Cortex of kidney (tissue), 1 donor: ENCODE measurements at places on chromosomes 2 and 18.

DNA sequence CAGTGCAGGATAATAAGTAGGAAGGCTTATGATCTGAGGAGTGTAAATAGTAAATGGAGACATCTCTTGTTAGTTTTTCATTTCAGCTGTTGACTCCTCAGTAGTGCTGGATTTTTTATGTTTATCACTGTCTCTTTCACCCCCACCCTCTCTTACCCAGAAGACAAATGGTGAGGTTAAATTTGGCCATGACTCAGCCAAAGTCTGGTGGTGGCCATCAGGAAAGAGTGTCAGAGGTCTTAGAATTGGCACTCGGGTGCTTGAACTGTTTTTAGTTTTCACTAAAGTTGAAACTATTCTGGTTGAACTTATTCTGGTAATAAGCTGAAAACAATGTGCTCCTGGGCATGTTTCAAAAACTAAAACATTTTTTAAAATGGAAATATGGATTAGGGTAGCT lies 123.3 kb downstream of the FHOD3 start:
- no peak for DNase-seq

DNA sequence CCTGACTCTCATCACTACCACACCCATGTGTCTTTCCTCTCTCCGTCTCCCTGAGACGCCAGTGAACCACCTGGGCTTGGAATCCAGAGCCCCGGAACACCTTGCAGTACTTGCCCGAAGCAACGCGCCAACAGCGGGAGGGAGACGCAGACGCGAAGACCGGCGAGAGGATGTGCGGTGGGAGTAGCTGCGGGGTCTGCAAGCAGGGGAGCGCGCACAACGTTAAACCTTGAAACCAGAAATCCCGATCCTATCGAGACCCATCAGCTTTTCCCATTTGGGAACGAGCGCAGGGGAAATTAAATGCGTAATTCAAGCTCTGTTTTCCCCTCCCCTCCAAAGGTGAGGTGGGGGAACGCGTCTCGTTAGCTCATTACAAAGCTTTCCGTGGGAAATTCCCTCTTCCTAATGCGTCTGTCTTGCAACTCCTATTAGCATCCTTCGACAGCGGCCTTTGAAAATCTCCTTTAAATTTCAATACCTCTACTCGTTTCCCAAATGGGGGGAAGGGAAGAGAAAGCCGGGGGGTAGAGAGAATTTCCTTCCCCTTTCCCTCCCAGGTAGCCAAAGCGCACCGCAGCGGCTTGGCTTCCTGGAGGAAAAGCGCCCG lies 421 bp upstream of the CNTNAP5 start:
- no peak for DNase-seq

DNA sequence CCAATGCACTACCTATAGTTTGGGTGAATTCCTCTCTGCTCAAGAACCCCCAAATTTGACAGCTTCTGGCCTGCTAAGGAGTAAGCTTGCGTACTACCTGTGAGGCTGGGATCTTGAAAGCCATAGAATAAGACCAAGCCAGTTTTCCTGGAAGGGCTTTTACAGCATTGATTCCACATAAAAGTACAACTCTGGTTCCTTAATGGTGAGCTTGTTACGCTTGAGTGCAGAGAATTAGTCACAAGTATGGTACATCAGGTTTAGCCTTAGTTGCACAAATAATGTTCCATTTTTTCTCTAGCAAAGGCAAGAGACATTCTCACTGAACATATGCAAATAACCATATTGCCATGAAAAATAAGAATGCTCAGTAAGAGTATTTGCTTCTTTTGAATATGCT lies 39.1 kb upstream of the STK39 start:
- no peak for DNase-seq

GRCh38 chr2:42214669-42215068 lies 45.5 kb downstream of the EML4 start:
- no peak for DNase-seq

DNA sequence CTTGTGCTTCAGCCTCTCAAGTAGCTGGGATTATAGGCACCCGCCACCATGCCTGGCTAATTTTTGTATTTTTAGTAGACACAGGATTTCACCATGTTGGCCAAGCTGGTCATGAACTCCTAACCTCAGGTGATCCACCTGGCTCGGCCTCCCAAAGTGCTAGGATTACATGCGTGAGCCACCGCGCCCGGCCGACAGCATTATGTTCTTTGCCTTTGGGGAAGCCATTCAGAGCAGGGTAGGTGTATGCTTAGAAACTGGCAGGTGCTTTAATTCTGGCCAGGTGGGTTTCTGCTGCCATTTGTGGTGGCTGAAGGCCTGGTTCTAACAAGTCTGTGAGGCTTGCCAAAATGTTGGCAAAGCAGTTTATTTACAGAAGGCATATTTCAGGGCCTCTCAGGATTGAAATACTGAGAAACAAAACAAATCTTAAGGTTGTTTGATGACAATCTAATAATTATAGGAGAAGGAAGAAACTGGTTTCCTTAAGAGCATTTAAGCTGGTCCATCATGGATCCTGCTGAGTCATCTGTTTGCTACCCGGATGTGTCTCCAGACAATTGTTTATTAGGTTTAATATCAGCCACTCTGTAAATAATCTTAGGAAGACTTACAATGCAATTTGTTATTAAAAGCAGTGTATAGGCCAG lies 16.0 kb downstream of the SLC20A1 start:
- no peak for DNase-seq
